ENCODE measurements at places on chromosomes 12 and 14.

DNA sequence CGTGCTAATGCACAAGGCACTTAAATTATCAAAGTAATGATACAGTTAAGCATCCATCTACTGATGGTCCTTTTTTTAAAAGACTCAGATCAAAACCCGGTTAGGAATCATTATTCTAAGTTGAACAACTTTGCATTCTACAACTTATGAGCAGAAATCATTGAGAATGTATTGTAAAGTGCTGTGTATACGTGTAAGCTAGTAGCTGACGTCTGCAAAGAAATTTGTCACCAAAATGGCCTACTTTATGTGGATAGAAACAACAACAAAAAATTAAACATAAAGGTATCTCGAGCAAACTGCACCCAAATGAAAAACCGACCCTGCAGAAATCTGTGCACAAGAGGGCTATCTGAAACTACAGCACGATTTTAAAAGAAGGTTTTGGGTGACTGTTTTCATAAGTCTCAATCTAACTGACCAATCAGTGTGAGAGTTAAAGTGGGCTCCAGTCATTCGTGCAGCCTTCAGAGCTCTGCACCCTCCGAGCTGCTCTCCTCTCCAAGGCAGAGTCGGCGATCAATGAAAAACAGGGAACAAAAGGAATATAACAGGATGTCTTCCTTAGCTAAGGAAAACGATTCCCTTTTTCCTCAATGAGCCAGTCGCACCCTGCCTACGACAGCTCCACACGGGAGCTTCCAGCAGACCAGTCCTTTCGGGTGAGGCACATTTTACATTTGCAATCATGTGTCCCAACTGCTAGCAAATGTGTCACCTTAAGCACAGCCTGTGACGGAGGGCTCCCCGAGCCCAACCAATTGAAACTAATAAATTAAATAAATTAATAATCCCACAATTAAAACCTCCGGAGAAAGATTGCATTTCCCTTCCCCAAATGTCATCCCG is 200.7 kb upstream of the FOXN3 start:
- peak; percentile 37 for DNase-seq

- DNase-seq: no peak
These were observed 953 bp upstream of the NKX2-8 start for GRCh38 chr14:36583242-36583892.

DNA sequence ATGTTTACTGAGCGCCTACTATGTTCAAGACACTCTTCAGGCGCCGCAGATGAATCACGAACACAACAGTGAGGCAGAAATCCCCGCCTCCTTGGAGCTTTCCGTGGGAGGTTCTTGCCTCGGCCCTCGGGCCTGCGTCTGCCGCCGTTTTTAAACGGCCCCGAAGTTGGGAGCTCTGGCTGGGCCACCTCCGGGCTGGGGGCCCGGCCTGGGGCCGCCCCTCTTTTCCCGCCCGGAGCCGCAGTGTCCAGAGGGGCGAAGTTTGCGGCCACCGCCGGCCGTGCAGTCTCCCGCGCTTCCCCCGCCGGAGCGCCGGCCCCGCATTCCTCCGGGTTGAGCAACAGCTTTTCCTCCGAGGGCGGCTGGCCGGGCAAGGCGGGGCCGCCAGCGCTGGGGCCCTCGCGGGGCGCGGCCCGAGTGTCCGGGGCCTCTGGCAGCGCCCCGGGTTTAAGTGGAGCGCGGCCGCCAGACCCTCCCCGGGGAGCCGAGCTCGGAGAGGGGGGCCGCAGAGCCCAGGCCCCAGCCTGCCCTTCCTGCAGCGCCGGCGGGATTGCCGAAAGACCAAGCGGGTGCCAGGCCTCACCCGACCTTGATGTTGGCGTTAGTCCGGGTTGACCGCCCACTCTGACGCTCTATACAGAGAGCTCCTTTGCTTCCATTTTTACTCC is 18.7 kb upstream of the CTDSP2 start:
- no peak for DNase-seq

DNA sequence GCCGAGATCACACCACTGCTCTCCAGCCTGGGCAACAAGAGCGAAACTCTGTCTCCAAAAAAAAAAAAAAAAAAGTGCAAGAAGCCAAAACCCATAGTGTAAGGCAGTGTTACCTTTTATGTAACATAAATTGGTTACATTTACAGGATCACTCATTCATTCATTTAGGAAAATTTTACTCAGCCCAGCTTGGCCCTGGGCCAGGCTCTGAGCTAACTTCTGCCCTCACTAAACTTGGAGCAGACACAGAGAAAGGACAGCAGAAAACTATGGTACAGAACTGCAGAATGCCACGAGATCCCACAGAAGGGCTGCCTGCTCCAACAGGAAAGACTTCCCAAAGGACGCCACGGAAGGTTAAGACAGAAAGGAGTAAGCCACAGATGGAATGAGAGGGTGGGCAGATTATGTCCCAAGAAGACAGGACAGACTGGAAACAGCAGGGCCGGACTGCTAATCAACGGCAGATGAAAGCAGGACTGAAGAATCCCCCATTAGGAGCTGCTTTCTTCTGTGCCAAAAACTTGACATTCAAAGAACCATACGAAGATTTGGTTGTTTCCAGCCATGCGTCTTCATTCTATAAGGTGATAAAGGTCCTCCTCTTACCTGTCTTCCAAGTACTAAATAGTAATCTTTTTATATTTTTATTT is 18.9 kb downstream of the PPP1R13B start:
- no peak for DNase-seq

GRCh38 chr12:10196210-10196609 is 16.5 kb upstream of the GABARAPL1 start:
- DNase-seq: no peak

GRCh38 chr12:90290980-90291975 is 582.6 kb upstream of the ATP2B1 start:
- DNase-seq: no peak

DNA sequence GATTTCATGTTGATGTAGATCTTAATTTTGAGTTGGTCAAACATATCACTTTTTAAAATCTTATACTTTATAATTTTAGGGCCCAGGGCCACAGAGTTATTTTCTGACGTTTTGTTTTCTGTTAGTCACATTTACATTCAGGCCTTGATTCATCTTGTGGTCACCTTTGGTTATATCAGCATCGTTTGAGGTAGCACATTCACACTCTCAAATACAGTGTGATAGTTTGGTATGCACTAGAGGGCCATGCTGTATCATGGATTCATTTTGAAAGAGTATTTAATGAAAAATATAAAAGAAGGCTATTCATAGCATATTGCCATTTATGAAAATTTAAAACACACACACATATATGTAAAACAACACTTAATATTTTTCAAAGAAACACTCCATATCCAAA is 274.6 kb downstream of the RAD51B start:
- DNase-seq: no peak

GRCh38 chr12:69666798-69667197 is 32.3 kb downstream of the BEST3 start:
- DNase-seq: no peak

DNA sequence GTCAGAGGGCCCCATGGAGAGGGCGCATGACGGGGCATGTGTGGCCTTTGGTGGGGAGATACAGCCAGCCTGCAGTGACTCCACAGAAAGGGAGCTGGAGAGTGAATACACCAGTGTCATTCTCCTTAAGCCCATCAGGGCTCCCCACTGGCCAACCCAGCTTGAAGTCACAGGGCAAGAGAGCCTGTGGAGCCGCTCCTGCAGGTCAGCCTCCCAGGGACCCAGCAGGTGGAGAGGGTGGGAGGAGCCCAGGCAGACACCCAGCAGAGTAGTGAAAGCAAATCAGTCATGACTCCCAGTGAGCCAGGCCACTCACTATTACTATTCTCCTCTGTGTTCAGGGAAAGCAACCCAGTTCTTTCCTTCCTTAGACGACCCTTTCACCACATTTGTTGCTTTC is 110.0 kb upstream of the CPM start:
- no peak for DNase-seq

- no peak for DNase-seq
These were observed 30.7 kb downstream of the ADCY6 start for GRCh38 chr12:48758186-48758585.

- DNase-seq: no peak
These were observed 81.9 kb downstream of the BMP4 start for GRCh38 chr14:53874704-53875103.

DNA sequence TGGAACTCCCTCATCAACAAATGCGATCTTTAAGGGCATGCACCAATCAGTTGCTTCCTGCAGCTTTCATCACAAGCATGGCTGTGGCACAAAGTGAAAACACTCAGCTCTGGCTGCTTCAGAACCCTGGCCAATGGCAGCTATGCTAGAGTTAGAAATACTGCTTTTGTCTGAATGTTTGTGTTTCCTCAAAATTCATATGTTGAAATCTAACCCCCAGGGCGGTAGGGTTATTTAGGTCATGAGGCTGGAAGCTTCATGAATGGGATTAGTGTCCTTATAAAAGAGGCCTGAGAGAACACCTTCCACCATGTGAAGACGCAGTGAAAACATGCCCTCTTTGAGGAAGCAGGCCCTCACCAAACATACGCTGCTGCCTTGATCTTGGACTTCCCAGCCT is 453.9 kb downstream of the SNAPC1 start:
- DNase-seq: no peak

GRCh38 chr12:119113496-119113986 is 65.2 kb upstream of the HSPB8 start:
- DNase-seq: no peak

- DNase-seq: no peak
These were observed at the start of gene PTPRO for GRCh38 chr12:15322164-15323061. PTPRO (plus strand) TSS chr12:15322508.

DNA sequence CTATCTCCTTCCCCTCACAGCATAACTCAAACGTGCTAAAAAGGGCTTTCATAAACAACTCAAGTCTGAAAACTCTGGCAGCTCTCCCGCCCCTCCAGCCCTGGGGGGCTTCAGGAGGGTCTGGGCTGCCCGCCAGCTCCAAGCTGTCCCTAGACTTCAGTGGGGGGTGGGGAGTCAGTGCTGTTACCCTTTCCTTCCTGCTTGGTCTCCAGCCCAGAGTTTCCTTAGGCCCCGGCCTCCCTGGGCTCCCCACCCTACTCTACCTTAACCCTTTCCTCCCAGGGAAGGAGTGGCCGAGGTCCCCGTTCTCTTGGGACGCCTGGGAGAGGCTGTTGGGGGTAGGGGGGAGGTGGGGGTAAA is 530 bp upstream of the NYNRIN start:
- no peak for DNase-seq

DNA sequence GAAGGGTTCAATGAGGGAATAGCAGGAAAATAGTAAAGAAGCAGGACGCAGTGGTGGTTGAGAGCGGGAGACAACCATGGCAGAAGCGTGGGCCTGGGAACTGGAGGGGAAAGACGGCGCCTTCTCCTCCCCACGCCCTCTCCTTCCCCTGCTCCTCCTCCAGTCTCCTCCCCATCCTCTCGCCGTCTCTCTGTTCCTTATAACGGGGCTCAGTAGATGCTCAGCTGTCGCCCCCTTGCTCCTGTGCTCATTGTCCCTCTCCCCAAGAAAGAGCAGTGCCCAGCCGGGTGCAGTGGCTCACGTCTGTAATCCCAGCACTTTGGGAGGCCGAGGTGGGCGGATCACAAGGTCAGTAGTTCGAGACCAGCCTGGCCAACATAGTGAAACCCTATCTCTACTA is 142.0 kb downstream of the BCL11B start:
- DNase-seq: no peak

DNA sequence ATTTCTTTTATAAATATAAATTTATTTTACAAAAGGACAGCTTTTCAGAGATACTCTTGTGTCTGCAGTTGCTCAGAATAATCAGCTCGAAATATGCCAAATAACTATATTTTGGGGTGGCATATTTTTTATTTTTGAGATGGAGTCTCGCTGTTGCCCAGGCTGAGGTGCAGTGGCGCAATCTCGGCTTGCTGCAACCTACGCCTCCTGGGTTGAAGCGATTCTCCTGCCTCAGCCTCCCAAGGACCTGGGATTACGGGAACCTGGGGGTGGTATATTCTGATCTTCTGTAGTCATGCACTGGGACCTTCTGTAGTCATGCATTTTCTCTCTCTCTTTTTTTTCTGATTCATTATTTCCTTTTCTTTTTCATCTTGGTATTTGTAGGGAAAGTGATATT is 135.0 kb upstream of the AMIGO2 start:
- DNase-seq: no peak

DNA sequence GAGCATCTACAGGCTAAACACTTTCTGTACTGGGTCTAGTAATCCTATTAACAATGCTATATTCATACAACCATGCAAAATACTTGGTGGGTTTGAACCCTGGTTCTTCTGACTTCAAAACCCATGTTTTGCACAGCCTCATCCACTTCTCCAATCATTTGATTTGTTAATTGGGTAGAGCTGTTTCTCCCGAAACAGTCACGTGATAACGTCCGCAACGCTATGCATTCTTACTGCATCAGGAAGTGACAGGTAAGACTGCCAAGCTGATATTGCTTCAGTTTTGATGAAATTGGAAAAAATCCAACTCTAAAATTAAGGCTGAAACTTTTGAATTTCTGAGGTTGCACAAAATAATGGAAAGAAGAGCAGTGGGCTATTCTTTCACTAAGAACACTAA is 30.4 kb upstream of the RNU6-7 start:
- no peak for DNase-seq

DNA sequence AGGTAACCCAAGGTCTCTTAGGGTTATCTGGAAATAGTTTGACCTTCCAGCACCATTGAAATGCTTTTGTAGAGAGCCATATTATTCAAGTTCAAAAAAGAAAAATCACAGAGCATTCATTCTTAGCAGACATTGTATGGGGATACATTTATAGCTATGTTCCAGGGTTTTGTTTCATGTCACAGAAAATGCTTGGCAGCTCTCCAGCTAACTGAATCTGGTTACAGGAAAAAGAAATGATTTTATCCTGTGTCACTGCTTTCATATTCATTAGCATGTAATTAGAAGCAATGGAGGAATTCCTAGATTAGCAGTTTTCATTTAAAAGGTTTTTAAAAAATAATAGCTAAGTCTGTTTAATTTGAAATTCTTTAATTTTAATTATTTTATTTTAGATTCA is 78.9 kb downstream of the SNAPC1 start:
- DNase-seq: no peak

GRCh38 chr14:99688210-99688581 is 4.1 kb downstream of the CYP46A1 start:
- no peak for DNase-seq

GRCh38 chr14:36655571-36655962 is 6.1 kb upstream of the PAX9 start:
- DNase-seq: no peak

- DNase-seq: no peak
These were observed 46.2 kb upstream of the GSC start for GRCh38 chr14:94816113-94816512.
